Activated T-cell treated with anti-CD3 and anti-CD28 coated beads for 1 hour (primary cell): ENCODE measurements at places on chromosomes 16 and 17.

GRCh38 chr16:62478903-62479458 lies 442.7 kb upstream of the CDH8 start:
- no peak for DNase-seq

DNA sequence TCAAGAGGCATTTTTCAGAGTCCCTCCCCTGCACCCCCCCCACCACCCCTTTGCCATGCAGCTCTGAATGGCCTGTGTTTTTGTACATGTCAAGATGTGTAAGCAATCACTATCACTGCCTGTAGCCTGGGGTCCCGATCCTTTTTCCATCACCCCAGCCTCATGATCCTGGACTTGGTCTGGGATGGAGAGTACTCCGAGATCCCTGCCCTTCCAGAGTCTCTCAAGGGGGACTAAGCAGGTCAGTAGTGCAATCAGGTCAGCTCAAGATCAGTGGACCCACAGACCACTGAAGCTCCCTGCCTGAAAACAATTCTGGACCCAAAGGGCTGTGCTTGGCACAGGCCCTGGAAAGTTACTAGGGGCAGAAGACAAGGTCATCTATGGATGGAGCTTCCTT lies 7.5 kb upstream of the GJD3 start:
- DNase-seq = no peak

DNA sequence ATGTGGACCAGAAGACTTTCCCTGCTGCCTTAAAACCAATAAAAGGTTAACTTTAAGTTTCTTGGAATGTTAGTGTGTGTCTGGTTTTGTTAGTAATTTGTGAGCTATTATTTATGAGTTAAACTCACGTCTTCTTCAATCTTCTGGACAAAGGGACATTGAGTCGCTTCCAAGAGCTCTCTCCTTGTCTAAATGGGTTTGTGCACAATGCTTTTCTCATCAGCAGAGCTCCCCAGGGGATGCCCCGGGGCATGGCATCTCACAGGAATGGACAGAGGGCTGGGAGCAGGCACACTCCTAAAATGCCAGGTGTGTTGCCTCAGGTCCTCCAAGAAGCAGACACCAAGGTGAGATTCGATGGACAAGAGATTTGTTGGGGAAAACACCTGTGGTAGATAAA lies 90.5 kb downstream of the RGS9 start:
- DNase-seq = no peak

GRCh38 chr17:33531311-33531710 lies 238.2 kb upstream of the ASIC2 start:
- no peak for DNase-seq

DNA sequence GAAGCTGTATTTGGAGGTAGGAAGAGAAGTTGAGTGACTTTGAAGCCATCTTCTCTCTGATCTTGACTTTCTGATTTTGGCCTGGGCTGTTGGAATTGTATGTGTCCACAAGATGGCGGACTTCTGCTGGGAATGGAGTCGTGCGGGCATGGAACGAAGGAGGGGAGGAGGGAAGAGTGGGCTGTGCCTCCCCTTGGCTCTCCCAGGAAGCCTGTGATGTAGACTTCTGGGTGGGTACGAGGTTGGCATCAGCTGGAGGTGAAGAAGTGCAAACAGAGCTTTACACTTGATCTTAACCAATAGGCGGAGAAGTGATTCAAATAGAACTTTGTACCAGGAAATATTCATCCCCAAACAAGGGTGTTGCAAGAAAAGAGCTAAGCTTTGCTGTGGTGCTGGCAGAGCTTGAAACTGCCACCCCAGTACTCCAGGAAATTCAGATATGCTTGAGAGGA lies 7.4 kb upstream of the TMEM220 start:
- DNase-seq = peak; percentile 11

DNA sequence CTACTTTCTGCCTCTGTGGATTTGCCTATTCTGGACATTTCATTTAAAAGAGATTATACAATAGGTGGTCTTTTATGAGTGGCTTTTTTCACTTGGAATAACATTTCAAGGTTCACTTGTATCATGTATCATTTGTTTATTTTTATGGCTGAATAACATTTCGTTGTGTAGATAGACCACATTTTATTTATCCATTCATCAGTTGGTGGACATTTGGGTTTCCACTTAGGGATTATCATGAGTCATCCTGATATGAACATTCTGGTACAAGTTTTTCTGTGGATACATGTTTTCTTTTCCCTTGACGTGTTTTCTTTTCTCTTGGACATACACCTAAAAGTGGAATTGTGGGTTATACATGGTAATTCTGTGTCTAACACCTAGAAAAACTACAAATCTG lies 25.3 kb downstream of the PRSS54 start:
- DNase-seq = no peak

- DNase-seq = no peak
These were observed 42.3 kb downstream of the RNF112 start for GRCh38 chr17:19453296-19453695.

DNA sequence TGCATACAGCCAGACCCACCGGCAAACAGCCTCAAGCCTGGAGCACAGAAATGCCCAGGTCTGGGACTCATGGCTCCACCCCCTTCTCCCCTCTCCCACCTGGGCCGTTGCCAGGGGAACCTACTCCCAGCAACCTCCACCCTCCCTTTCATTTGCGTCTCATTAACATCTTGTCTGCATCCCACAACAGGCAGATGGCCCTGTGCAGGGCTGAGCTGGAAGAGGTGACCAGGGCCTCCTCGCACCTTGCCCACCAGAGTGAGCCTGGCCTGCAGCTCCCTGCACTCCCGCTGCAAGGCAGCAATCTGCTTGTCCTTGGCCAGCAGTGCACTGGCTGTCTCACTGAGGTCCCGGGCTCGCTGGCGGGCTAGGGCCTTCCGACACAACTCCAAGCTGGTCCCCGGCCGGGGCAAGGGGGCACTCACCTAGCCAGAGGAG lies 3.3 kb downstream of the TSPOAP1 start:
- no peak for DNase-seq

- no peak for DNase-seq
These were observed 4.1 kb downstream of the CCDC102A start for GRCh38 chr16:57532266-57532625.

DNA sequence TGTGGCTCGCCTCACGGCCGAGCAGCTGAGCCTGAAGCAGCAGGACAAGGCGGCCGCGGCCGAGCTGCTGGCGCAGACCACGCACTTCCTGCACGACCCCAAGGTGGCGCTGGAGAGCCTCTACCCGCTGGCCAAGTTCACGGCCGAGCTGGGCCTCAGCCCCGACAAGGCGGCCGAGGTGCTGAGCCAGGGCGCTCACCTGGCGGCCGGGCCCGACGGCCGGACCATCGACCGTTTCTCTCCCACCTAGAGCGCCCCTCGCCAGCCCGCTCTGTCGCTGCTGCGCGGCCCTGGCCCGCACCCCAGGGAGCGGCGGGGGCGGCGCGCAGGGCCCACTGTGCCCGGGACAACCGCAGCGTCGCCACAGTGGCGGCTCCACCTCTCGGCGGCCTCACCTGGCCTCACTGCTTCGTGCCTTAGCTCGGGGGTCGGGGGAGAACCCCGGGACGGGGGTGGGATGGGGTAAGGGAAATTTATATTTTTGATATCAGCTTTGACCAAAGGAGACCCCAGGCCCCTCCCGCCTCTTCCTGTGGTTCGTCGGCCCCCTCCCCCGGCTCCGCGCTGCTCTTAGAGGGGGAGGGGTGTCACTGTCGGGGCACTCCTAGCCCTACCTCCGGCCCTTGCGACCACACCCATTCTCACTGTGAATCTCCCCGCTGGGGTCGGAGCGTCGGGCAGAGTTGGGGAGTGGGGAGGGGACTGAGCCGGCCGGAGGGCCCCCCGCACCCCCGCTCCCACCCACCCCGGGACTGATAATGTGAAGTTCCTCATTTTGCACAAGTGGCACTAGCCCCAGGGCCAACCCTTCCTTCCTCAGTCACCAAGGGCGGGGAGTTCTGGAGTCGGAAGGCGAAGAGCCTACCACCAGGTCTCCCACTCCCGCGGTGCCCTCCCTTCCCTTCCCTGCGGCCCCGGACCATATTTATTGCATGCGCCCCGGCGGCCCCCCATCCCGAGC lies 4.0 kb downstream of the HIC1 start:
- no peak for DNase-seq

DNA sequence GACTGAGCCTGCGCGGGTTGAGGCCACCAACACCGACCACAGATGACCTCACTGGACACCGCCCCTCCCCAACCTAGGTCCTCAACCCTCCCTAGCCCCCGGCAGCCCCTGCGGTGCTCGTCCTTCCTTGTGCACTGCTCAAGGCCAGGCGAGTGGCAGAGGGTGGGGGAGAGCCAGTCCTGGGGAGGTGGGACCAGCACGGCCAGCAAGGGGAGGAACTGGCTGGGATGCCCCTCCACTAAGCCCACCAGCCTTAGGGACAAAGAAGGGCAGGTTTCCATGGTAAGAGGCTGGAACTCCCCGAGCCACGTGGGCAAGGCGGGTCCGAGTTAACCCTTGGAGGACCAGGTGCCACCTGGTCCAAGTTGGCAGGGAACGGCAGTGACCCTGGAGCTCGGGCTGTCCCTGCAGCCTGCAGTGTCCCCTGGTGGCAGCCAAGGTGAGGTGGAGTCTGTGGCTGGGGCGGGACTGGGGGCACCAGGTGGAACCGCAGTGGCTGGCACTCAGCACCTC lies 9.2 kb downstream of the FSCN2 start:
- DNase-seq = peak; percentile 32

DNA sequence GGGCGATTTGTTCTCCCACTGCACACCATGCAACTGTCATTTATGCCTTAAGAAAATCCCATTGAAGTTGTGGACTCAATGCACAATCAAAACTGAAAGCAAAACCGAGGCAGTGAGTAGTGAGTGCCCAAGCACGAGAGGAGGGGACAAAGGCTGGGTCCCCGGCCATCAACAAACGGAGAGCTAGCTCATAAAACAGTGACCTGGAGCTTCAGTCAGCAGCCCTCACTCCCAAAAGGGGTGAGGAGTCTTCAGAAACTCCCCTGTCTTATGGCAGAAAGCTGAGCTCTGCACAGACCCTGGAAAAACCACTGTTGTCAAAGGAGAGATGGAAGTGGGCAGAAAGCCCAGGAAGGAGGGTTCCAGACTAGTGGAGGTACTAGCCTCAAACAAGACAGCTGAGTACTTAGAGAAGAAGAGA lies 96.9 kb downstream of the ADCY9 start:
- no peak for DNase-seq

DNA sequence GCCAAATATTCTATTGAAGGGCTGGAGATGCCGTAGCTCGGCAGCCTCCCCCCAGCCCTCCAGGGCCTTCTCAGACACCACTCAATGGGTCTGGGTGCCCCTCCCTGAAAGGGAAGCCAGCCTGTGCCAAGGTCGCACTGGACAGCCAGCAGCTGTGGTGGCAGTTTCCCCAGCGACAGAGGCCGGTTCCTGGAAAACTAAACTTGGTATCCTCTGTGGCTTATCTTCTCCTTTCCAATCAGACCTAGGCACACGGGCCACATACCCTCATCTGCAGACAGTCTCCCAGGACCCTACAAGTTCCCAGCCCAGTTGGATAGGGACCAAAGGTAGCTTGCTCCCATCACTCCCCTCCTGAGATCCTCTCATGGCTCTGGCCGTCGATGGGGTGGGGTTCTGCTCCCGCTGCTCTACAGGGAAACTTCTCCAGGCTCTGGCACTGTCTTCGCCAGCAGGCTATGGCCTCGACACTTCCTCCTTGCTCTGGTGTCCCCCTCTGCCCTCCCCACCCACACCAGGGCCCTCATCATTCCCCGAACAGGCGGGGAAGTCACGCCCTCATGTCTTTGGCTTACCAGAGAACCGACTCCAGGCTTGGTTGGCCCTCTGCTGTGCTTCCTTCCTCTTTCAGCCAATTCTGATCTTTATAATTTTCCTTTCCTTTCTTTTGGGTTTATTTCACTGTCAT lies 18.3 kb upstream of the IL21R start:
- no peak for DNase-seq

DNA sequence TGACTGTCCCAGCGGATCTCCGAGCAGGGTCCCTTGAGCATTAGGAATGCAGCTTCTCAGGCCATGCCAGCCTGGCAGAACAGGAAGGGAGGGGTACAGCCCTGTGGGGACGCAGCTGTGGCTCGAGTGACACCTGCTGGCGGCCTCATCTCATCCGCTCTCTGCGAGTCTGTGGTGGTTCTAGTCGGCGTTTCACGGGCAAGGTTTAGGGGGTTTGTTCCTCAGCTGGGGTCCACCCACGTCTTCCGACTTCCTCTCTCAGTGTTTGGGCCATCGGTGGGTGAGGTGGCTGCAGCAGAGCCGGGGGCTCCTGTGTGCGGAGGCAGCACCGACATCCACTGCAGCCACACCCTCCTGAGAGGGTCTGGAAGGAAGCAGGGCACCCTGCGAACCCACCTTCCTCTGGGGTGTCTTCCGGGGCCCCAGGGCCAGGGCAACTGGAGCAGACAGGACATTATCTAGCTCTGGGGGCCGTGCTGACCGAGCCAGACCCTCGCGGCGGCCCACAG lies 33.3 kb downstream of the JPH3 start:
- DNase-seq = peak; percentile 64

- DNase-seq = no peak
These were observed 143.0 kb upstream of the NOL11 start for GRCh38 chr17:67574658-67575293.

DNA sequence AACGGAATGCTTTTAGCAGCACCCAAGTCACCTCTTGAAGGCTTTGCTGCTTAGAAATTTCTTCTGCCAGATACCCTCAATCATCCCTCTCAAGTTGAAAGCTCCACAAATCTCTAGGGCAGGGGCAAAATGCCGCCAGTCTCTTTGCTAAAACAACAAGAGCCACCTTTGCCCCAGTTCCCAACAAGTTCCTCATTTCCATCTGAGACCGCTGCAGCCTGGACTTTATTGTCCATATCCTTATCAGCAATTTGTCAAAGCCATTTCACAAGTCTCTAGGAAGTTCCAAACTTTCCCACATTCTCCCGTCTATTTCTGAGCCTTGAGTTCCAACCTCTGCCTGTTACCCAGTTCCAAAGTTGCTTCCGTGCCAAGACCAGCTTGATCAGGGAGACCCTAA lies 27.4 kb downstream of the TMC6 start:
- DNase-seq = no peak

GRCh38 chr17:73118139-73118538 lies 25.7 kb upstream of the SLC39A11 start:
- no peak for DNase-seq
